ENCODE measurements at places on chromosomes 6 and 20.

DNA sequence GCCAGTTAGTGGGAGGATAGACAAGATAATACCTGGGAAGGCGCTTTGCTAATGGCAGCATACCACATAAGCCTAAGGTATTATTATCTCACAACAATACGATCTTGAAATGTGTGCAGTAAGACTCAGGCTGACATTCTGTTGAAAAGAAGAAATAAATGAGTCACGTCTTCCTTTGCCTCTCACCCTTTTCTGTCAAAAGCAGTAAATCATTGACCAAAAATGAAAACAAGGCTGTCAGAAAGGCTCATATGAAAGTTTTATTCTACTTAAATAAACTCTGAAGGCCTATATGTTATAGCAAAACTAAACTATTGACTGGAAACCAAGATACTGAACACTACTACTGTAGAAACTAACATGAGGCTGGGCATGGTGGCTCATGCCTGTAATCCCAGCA, 43.1 kb upstream of the IL20RA start:
- no peak for DNase-seq

GRCh38 chr6:92779746-92780145, 639.6 kb downstream of the EPHA7 start:
- no peak for DNase-seq

- DNase-seq, result no peak
Measured at GRCh38 chr20:58851969-58852458, 502 bp upstream of the GNAS start.

DNA sequence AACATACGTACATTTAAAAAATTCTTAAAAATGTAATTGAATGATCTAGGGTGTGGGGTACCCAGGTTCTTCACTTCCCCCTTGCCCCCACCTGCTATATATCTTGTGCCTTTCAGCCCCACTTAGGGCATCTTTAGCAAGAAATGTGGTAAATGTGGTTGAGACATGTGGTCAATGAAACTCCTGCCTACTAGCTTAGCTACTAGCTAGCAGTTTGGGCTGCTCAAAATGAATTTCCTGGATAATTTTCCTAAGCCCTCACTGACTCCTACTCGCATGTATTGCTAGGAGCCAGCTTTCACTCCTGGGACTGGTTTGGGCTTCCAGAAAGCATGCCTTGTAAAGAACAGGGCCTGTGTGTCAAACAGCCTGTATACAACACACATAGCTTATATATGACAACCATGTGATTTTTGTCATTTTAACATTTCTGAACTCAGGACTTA, 257.3 kb downstream of the ATXN1 start:
- DNase-seq, result no peak

- DNase-seq, result no peak
Measured at GRCh38 chr20:5864428-5864827, 85.9 kb downstream of the TRMT6 start.

- DNase-seq, result no peak
Measured at GRCh38 chr6:158548418-158549161, 11.3 kb upstream of the TMEM181 start.

DNA sequence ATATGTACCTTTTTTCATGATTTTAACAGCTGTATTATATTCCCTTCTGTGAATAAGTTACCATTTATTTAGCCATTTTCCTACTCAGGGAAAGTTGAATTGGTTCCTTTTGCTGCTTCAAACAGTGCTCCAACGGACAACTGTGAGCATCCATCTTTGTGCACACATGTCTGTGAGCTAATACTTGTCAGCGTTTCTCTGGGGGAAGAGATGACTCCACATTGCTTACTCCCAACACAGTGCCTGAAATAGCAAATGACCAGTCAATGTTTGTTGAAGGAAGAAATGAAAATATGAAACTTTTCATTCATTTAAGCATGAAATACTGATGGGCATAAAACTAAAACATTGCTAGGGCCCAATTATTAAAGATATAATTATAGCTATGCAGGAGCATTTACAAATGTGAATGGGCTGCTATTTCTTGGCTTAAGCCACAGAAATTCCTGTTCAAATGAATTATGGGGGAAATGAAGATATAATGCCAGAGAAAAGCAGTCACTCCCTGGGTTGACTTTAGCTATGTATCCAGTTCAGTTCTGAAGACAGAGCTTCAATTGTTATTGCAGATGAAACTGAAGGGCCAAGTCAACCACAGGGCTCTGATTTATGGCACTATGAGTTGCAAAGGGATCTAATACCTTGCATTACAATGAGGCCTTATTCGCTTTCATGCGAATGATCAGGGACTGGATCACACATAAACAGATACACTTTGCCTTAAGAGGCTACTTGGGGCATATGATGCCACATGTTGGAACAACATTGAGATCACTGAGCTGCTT, 47.4 kb upstream of the FOXC1 start:
- no peak for DNase-seq

GRCh38 chr6:98514796-98515195, 319.6 kb upstream of the POU3F2 start:
- no peak for DNase-seq

- DNase-seq, result no peak
Measured at GRCh38 chr6:102928109-102928508, 1534.6 kb downstream of the GRIK2 start.

GRCh38 chr20:53939190-53939571, 131.2 kb downstream of the BCAS1 start:
- DNase-seq, result no peak

GRCh38 chr20:21004386-21005076, 101.6 kb downstream of the LINC00237 start:
- no peak for DNase-seq

Data from erythroblast (primary cell).